Epithelial cell of prostate (primary cell): ENCODE measurements at places on chromosomes 5 and 9.

DNA sequence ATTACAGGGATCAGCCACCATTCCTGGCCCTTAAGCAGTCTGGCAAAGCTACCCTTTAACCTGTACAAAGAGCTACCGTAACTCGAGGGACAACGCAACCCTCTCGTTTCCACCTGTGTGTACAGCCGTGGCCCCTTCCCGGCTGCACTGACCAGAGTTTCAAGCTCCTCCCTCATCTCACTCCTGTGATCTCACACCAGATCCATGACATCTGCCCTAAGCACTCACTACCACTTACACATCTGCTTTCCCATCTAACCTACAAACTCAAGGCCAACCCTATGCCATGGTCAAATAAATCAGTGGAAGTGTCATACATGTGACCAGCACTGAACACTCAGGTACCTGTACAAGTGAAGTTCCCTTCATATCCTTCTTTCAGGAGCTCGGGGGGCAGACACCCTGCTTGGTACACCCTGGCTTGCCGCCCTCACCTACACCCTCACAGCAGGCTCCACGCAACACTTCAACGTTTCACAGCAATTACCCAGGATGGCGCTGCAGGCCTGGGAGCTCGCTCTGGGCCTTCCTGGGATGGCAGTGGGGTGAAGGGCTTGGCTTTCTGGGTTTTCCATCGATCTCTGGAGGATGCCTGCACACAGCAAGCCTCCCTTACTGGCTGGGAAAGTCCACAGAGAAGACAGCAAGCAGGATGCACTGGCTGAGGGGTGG is 61.7 kb downstream of the PRRT1B start:
- DNase-seq, result no peak

GRCh38 chr9:4237748-4238511 is 61.9 kb downstream of the GLIS3 start:
- DNase-seq, result no peak

GRCh38 chr9:120441426-120442307 is 138.3 kb downstream of the CDK5RAP2 start:
- peak; percentile 20 for DNase-seq

GRCh38 chr5:105659396-105659795 is 2011.3 kb downstream of the EFNA5 start:
- no peak for DNase-seq

GRCh38 chr5:172166030-172166826 is 21.8 kb downstream of the STK10 start:
- no peak for DNase-seq

GRCh38 chr9:134569626-134570025 is 72.0 kb upstream of the COL5A1 start:
- DNase-seq, result no peak
